CD4-positive, alpha-beta T cell treated with Interleukin-12 subunit alpha and Interleukin-12 subunit beta, for 1 hour (primary cell): ENCODE measurements at places on chromosomes 16 and 17.

- DNase-seq, result no peak
Measured at GRCh38 chr16:69932228-69932627, 18.9 kb upstream of the CLEC18A start.

GRCh38 chr17:80856863-80857755 lies 134.5 kb upstream of the CHMP6 start:
- no peak for DNase-seq

DNA sequence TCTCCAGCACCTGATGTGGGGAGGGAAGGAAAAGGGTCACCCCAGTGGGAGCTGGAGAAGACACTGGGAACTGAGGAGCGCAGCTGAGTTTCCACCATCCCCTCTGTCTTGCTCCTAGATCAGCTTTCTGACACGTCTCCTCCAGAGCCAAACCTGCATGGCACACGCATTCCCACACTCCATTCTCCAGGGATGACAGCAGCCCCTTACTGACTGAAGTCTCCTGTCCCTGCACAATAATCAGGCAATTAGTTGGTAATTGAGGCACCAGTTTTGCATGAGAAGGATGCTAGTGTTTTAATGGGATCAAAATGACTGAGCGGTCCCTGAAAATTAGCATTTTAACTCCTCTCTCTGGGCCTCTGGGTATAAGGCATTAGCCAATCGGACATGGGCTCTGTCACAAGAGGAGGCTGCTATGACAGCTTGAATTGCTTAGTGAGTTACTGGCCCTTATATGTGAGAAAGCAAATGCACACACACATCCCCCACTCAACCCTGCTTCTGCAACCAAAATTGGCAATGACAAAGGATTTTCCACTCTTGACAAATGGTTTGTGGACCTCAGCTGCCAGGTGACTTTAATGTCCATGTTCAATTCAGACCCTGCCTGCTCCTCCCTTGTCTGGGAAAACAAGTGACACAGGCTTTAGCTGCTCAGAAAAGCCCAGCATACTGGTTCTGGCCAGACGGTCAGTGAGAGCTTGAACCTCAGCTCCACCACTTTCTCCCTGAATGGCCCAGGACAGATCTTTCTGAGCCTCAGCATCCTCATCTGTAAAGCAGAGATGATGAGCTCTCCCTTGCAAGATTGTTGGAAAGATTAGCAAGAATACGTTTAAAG lies 57.2 kb upstream of the SREBF1 start:
- DNase-seq, result no peak

DNA sequence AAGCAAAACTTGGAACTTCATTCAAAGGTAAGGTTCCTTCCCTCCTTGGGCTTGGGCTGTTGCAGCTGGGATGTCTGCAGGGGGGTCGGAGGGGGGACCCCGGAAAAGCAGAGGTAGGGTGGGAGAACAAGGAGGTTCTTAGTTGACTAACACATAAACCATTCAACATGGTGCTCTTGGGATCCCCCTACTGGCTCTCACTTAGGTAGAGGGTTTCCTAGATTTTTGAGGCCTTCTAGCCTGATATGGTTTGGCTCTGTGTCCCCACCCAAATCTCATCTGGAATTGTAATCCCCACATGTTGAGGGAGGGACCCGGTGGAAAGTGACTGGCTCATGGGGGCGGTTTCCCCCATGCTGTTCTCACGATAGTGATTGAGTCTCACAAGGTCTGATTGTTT lies 93.9 kb downstream of the RGS9 start:
- no peak for DNase-seq

GRCh38 chr16:59500601-59501000 lies 766.5 kb upstream of the GOT2 start:
- no peak for DNase-seq

GRCh38 chr17:2304931-2305330 lies 1.2 kb downstream of the SRR start:
- DNase-seq, result no peak

DNA sequence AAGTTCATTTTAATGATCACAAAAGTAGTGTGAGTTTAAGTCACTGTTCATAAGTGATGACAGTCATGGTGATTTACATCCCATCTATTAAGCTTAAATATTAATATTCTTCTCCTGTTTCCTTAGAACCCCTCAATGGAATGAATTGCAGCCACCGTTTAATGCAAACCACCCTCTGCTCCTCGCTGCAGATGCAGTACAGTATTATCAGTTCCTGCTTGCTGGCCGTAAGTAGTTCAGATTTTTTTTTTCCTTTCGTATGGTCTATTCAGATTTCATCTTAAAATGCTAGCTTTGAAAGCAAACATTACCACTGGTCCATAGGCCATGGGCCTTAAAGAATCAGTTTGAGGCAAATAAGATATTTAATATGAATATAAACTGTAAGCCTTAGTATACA lies 359.0 kb upstream of the TBX2 start:
- DNase-seq, result no peak
